ENCODE measurements at places on chromosomes 16 and 17.

- DNase-seq: peak; percentile 9
Measured at GRCh38 chr17:68539548-68540467, 27.6 kb downstream of the PRKAR1A start.

DNA sequence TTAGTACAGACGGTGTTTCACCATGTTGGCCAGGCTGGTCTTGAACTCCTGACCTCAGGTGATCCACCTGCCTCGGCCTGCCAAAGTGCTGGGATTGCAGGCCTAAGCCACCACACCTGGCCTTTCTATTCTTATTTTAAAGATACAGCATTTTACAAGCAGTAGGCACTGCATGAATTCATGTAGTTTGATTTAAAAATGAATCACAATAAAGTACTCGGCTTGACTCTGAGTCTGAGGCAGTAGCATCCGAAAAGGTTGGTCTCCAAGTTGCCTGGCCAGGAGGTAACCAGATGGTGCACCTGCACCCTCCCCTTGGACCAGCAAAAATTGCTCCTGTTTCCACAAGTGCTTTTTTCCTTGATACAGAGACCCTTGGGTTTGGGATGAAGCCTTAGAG lies 35.6 kb downstream of the MAP2K6 start:
- no peak for DNase-seq

DNA sequence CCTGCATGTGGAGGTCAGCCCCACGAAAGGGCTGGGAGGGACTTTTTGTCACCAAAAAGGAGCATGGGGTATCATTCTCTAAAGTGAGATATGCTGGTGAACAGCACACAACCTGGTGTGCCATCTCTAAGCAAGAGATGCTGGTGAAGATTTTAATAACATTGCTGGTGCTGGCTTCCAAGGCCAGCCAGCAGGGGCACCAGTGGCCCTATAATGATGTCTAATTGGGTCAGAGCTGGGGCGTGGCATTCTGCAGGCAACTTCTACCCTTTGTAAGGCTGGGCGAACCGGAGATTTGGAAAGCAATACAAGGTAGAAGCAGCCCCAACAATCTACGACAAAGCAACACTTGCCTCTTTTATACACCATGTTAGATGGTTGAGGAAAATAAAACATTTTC lies 16.8 kb downstream of the SDR42E1 start:
- no peak for DNase-seq

- no peak for DNase-seq
Measured at GRCh38 chr17:20092973-20093626, 83.9 kb downstream of the SPECC1 start.

DNA sequence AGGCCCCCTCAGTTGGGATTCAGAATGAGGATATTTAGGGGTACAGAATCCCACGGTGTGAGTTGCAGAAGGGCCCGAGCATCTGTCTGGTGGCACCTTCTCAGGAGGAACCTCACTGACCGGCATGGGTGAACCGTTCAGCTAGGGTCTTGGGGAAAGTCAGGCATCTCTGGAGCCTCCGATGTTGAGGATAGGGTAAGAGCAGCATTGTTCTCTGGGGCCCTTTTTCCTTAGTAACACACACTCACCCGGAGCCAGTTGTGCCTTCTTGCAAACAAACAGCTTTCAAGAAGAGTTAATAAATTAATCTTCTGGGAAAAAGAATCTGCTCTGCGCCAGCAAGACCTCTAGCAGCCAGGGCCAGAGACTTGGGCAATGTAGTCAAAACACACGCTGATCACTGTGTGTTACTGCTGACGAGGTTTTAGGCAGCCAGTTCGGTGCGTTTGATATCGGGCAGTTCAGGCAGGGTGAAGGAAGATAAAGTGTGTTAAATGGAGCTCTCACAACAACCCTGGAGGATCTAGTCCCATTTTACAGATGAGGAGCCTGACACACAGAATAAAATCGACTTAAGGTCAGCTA lies 48.9 kb downstream of the MSI2 start:
- no peak for DNase-seq

- DNase-seq: no peak
Measured at GRCh38 chr16:73289232-73289631, 241.3 kb upstream of the ZFHX3 start.

- peak; percentile 16 for DNase-seq
Measured at GRCh38 chr16:85733839-85734170, 17.1 kb downstream of the C16orf74 start.

DNA sequence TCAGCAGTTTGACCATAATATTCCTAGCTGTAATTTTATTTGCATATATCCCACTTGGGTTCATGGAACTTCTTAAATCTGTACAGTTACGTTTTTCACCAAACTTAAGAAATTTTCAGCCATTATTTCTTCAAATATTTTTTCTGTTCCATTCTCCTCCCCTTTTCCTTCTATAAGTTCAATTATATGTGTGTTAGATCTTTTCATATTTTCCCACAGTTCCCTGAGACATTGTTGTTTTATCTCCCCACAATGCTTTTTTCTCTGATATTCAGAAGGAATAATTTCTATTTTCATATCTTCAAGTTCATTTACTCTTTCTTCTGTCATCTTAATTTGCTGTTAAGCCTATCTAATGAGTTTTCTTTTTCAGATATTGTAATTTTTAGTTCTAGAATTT lies 26.1 kb downstream of the IKZF3 start:
- DNase-seq: no peak

DNA sequence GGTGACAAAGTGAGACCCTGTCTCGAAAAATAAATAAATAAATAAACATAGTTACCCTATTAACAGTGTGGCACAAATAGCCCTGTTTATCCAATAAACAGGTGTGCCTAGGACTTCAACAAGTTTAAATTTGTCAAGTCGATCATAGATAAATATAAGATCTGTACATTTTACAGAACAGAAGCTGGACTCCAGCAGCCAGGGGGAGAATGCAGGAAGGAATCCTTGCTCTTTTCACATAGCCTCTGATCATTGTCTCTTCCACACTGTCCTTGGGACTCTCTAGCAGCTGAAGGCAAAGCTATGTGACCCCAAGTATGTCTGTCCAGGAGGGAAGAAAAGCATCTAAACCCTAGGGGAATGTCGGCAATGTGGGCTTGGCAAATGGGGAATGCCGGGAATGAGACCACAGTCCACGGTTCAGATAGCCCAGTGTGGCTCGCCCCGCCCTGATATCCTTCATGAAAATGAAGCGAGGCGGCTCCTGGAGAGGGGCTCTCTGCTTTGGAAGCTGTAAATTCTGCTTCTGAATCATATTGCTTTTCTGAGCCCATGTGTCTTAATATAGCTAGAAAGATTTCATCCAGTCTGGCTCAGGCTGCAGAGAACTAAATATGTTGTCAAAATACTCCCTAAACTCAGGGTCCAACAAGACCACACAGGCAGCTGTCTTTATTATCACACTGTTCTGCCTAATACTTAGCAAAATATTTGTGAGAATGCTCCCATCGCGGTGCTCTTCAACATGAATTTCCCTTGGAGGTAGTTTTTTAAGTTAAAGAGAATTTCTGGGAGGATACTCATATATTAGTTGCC lies 24.9 kb upstream of the GRB2 start:
- DNase-seq: no peak

- peak; percentile 30 for DNase-seq
Measured at GRCh38 chr16:4660454-4661007, 32.8 kb upstream of the NUDT16L1 start.

GRCh38 chr17:8160224-8160577 lies 2.5 kb downstream of the VAMP2 start:
- no peak for DNase-seq

DNA sequence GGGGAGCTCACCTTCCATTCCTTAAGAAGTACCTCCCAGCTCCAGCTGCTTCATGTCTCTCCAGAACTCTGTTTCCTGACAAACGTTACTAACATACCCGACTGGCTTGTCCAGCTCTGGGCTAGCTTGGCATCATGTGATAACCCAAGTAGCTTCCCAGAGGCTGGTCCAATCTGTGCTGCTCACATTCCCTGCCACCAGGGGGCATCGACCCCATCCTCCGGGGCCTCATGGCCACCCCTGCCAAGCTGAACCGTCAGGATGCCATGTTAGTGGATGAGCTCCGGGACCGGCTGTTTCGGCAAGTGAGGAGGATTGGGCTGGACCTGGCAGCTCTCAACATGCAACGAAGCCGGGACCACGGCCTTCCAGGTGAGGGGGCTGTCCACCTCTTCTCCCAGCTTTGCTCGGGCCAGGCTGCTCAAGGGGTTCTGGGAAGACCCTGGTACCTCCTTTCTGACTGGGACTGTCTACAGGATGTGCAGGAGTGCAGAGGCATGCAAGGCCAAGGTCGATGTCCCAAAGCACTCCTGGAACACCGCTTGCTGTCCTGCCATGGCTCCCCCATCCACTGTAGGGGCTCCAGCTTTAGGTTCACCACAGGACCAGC lies 7.6 kb downstream of the EPX start:
- DNase-seq: no peak

DNA sequence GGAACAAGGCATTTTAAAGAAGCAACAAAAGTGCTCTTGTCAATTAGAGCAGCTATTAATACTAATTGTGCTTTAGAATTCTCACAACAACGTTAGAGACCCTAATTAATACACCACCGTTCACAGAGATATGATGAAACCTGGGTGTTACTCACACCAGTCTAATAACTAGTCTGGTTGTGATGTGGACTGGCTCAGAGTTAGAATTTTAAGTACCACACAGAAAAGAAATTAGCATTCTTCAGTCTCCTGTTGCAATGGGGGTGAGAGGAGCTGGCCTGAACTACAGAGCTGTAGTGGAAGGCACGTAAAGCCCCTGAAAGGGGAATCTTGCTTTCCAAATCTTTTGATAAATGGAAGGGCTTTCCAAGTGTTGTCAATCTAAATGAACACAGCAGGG lies 240.8 kb upstream of the TOX3 start:
- no peak for DNase-seq

DNA sequence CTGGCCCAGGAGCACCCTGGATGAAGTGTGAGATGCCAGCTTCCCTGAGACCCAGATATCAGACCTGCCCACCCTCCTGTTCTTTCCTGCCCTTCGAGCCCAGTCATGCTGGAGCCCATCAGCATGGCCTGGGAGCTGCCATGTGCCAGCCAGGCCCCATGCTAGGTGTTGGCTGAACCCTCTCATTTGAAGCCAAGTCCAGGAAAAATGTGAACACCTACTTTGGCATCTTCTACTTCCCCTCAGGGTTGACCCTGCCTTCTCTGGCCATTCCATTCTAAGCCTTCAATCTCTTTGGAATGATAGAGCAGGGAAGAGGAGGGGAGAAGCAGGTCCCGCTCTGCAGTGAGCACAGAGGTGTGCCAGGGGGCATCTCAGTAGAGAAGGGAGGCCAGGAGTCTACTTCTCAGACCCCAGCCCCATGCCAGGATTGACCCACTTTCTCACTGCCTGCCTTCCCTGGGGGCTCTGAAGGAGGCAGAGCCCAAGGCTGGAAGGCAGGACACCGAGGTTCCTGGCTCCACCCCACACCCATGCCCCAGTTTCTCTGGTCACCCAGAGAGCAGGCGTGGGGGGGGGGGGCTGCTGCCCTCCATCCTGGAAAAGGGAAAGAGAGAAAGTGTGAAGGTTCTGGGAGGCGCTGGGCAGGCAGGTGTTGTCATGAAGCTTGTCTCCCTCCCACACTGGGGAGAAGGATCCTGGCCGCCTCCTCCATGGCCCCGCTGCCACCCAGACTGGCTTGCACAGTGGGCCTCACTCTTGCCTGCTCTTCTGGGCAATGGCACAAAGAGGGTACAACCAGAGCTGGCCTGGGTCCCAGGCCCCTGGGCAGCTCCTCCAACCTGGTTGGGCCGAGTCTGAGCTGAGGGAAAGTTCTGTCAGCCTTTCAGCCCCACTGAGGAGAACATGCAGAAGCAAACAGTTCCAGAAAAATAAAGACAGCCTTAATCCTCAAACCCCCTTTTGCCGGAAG lies 9.3 kb downstream of the HDAC5 start:
- no peak for DNase-seq

- DNase-seq: no peak
Measured at GRCh38 chr16:35398180-35398579, 1938.8 kb downstream of the TP53TG3F start.

- DNase-seq: no peak
Measured at GRCh38 chr17:13024526-13025257, 6.9 kb upstream of the ELAC2 start.

DNA sequence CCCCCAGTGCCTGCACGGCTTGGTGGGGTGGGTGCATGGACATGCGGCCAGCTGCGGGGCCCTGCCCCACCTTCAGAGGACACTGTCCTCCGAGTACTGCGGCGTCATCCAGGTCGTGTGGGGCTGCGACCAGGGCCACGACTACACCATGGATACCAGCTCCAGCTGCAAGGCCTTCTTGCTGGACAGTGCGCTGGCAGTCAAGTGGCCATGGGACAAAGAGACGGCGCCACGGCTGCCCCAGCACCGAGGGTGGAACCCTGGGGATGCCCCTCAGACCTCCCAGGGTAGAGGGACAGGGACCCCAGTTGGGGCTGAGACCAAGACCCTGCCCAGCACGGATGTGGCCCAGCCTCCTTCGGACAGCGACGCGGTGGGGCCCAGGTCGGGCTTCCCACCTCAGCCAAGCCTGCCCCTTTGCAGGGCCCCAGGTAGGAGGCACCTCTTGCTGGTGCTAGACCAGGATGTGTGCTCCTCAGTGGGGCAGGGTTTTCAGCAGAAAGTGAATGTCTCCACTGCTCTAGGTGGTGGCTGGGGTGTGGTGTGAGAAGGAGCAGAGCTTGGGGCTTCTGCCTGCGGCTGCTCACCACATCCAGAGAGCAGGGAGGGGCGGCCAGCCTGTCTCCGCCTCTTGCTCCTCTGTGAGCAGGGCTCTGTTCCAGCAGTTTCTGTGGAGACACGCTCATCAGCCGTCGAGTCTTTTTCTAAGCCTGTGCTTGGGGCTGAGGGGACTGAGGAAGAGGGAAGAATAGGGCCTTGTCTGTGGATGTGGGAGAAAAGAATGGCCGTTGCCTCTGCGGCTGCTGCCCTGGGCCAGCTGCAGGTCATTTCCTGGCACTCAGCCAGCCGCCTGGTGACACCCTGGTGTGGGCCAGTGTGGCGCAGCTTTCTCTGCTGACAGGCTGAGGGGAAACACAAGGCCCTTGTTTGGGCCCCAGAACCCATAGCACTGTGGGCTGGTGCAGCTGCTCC lies 2.2 kb downstream of the ZNF276 start:
- DNase-seq: no peak

DNA sequence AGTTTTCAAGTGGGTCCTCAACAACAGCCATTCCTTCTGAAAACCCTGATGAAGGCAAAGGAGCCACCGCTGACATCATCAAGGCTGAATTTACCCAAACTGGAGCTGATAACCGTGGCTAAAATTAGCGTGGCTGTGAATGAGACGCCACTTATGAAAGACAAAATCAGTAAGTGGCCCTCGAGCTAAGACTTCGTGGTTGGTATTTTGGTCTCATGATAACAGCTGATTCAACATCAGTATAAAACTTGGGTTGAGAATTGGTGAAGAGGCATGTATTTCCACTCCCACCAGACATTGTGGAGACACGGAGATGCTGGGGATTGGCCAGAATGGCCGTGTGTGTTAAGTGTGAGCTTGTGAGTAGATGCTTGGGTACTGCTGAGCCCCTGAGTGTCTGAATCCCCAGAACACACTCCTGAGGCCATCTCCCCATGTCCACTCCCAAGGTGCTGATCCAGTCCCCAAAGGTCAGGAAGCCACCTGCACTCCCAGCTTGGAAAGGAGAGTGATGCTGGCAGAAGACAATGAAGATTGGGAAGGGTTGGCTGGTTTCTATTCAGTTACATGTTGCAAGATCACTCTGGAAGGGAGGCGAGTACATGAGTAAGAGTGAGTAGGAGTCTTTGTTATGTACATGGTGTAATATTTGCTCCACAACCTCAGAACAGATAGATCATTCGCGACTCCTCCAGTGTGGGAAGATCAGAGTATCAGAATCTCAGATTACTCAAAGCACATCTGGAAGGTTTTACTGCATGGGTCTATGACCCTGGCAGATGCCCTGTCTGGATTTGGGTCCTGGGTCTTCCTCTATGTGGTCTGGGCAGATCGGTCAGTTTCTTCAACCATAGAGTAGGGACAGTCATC lies 207.7 kb downstream of the HS3ST3A1 start:
- DNase-seq: peak; percentile 94

GRCh38 chr16:3088450-3088849 lies 10.6 kb downstream of the ZSCAN10 start:
- DNase-seq: no peak

Data from skeletal muscle cell (primary cell).